GM23248 (cell line): ENCODE measurements at places on chromosomes 4 and X. TPM values are rescaled to one million over a fixed set of nuclear protein-coding genes. Genes with fewer than 3 reads are reported as not detected.

- H3K27me3 ChIP-seq: no peaks in the 10 kb centered on the region
- H3K27ac ChIP-seq: no peak overlapping the region
- H3K36me3 ChIP-seq: peaks cover 24% of the 10 kb centered on the region; the same call in 1 of the 2 replicates
- no peak overlapping the region for H3K4me3 ChIP-seq
- no peak for DNase-seq
- H3K4me1 ChIP-seq: no peaks in the 10 kb centered on the region
These were observed 9.7 kb downstream of the CXorf38 start for GRCh38 chrX:40637687-40638086.

VCX3B gene
- not detected in 2 replicates for total RNA-seq

- no peak overlapping the region for H3K4me3 ChIP-seq
- H3K36me3 ChIP-seq: no peaks in the 10 kb centered on the region
These were observed 314.9 kb upstream of the DIPK2B start for GRCh38 chrX:45515262-45516215.

GRCh38 chr4:162163892-162164759 lies at the start of gene FSTL5:
Gene FSTL5 (minus strand): TSS chr4:162164000. CDS start chr4:162111396, 52,604 bp downstream.
- H3K27me3 ChIP-seq: no peaks in the 10 kb centered on the region
- peak within 1 kb of the TSS; percentile 34; the same call in 1 of the 2 replicates for H3K4me3 ChIP-seq
- no peak within 1 kb of the TSS for H3K27ac ChIP-seq
- peak; percentile 27 for DNase-seq
- H3K4me1 ChIP-seq: no peaks in the 10 kb centered on the region
- H3K36me3 ChIP-seq: no peaks in the 10 kb centered on the region

FGG gene
- total RNA-seq: not detected in 2 replicates

DNA sequence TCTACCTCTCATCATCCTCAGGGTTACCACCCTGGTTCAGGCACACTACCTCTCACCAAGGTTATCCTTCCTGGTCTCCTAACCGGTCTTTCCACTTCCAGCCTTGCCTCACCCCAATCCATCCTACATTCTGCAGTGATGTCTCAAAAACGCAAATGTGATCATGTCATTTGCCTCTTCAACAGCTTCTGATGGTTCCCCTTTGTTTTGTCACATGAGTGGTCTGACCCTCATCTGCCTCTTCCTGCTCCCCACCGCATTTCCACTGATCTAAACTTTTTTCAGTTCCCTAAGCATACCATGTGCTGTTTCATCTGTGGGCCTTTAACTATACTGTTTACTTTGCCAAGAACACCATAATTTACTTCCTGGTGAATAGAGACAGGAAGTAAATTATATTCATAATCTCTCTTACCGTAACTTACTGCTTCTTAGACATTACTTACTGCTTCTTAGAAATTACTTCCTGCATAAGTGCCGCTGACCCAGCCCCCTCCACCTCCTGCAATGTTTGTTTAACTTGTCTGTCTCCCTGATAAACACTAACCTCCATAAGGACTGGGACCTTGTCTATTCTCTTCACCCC lies 27.1 kb upstream of the NSUN7 start:
- no peak overlapping the region for H3K27ac ChIP-seq
- no peaks in the 10 kb centered on the region for H3K4me1 ChIP-seq
- no peaks in the 10 kb centered on the region for H3K36me3 ChIP-seq
- no peak overlapping the region for H3K4me3 ChIP-seq

ZNF630 gene
- total RNA-seq: 0.22 and 0.25 TPM in 2 replicates

- H3K36me3 ChIP-seq: no peaks in the 10 kb centered on the region
- no peak overlapping the region for H3K4me3 ChIP-seq
- no peak for DNase-seq
- H3K27ac ChIP-seq: no peak overlapping the region
These were observed 61.7 kb upstream of the CBR4 start for GRCh38 chr4:169071747-169072146.

FHIP1A gene
- 0.11 TPM in 1 of 2 replicates, not detected in the other for total RNA-seq

DNA sequence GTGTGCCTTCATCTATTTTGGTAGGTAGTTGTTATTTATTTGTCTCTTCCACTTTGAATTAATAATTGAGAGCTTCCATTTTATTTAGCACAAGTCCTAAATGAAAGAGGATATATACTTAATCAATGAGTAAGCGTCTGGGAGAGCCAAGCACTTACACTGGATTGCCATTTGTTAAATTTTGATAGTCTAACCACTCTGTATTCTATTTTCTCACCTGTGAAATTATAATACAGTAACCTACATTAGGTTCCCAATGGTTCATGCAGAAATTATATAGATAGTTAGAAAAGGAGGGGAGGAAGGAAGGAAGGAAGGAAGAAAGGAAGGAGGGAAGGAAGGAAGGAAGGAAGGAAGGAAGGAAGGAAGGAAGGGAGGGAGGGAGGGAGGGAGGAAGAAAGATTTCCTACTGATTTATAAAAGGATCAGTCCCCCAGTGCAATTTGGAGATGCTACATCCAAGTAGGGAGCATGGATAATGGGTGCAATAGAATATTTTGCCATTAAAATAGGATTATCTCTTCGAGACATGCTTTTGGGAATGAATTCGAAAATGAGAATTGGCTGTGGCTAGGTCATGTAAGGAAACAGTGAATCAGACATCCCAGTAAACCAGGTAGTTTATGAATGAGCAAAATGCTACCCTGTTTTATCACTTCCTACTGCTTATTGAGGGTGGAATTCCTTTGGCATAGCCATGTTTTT lies 239.8 kb downstream of the PCDH7 start:
- no peaks in the 10 kb centered on the region for H3K27me3 ChIP-seq
- H3K27ac ChIP-seq: no peak overlapping the region
- no peak for DNase-seq
- H3K4me3 ChIP-seq: no peak overlapping the region
- no peaks in the 10 kb centered on the region for H3K4me1 ChIP-seq

- H3K4me3 ChIP-seq: no peak overlapping the region
- no peak for DNase-seq
- no peaks in the 10 kb centered on the region; the same call in 1 of the 2 replicates for H3K4me1 ChIP-seq
These were observed 41.7 kb downstream of the TMEM164 start for GRCh38 chrX:110044346-110045249.

ZNF81 gene
- total RNA-seq: 2.1 and 3.5 TPM in 2 replicates

GRCh38 chrX:14409341-14409740 lies 120.0 kb upstream of the GLRA2 start:
- DNase-seq: peak; percentile 15
- no peak overlapping the region for H3K4me3 ChIP-seq
- H3K27me3 ChIP-seq: no peaks in the 10 kb centered on the region
- H3K36me3 ChIP-seq: no peaks in the 10 kb centered on the region

HSFX2 gene
- total RNA-seq: 0.43 TPM in 1 of 2 replicates, not detected in the other

UGT2A1 gene
- total RNA-seq: not detected in 2 replicates

DNA sequence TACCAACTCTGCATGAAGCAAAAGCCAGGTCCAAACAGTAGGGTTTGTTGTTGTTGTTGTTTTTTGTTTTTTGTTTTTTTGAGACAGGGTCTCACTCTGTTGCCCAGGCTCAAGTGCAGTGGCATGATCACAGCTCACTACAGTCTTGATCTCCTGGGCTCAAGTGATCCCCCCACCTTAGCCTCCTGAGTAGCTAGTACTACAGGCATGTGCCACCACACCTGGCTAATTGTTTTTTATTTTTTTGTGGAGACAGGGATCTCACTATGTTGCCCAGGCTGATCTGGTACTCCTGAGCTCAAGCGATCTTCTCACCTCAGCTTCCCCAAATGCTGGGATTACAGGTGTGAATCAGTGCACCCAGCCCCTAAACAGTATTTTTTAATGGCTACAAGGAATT lies 6.2 kb downstream of the S100P start:
- H3K36me3 ChIP-seq: peaks cover 12% of the 10 kb centered on the region
- H3K27ac ChIP-seq: no peak overlapping the region
- H3K27me3 ChIP-seq: no peaks in the 10 kb centered on the region
- H3K4me3 ChIP-seq: no peak overlapping the region
- peaks cover 8% of the 10 kb centered on the region for H3K4me1 ChIP-seq

ARHGAP36 gene
- total RNA-seq: not detected in 2 replicates

KDM5C gene
- total RNA-seq: 66.9 and 68.7 TPM in 2 replicates

- no peak for DNase-seq
- no peaks in the 10 kb centered on the region for H3K36me3 ChIP-seq
- H3K27me3 ChIP-seq: no peaks in the 10 kb centered on the region
- H3K4me3 ChIP-seq: no peak overlapping the region
- H3K4me1 ChIP-seq: peaks cover 35% of the 10 kb centered on the region
- no peak overlapping the region for H3K27ac ChIP-seq
These were observed 61.3 kb upstream of the SCOC start for GRCh38 chr4:140312100-140312499.

- H3K4me1 ChIP-seq: peaks cover 13% of the 10 kb centered on the region
- no peak overlapping the region for H3K4me3 ChIP-seq
- no peaks in the 10 kb centered on the region for H3K27me3 ChIP-seq
- no peak overlapping the region for H3K27ac ChIP-seq
- no peaks in the 10 kb centered on the region for H3K36me3 ChIP-seq
These were observed 6.5 kb upstream of the STBD1 start for GRCh38 chr4:76300012-76300411.

- no peak overlapping the region for H3K27ac ChIP-seq
- H3K4me3 ChIP-seq: no peak overlapping the region
- no peaks in the 10 kb centered on the region for H3K27me3 ChIP-seq
- no peaks in the 10 kb centered on the region for H3K4me1 ChIP-seq
These were observed 1742.8 kb downstream of the PCDH7 start for GRCh38 chr4:32462944-32463343.

MAGEB17 gene
- total RNA-seq: not detected in 2 replicates

- no peak within 1 kb of the TSS for H3K27ac ChIP-seq
- DNase-seq: no peak
- no peaks in the 10 kb centered on the region for H3K36me3 ChIP-seq
- 0 out of 2 replicates have a peak, but pooled peaks cover 4% of the 10 kb centered on the region for H3K27me3 ChIP-seq
- H3K4me1 ChIP-seq: no peaks in the 10 kb centered on the region
These were observed at the start of gene PCSK1N for GRCh38 chrX:48835524-48836329. Gene PCSK1N (minus strand): TSS chrX:48835610. CDS start chrX:48835532, 78 bp downstream.

TLL1 gene
- total RNA-seq: not detected in 2 replicates

SYN1 gene
- total RNA-seq: not detected in 2 replicates

DNA sequence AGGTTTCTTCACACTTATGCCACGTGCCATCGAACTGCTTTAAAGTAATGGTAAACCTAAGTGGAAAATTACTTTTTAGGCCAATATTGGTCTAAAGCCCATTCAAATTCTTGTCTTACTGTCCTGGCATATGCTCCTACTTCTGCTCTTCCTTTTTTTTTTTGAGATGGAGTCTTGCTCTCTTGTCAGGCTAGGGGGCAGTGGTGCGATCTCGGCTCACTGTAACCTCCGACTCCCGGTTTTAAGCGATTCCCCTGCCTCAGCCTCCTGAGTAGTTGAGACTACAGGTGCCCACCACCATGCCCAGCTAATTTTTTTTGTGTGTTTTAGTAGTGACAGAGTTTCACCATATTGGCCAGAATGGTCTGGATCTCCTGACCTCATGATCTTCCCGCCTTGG lies 129.0 kb upstream of the TECRL start:
- H3K4me1 ChIP-seq: no peaks in the 10 kb centered on the region
- no peaks in the 10 kb centered on the region for H3K27me3 ChIP-seq
- H3K4me3 ChIP-seq: no peak overlapping the region
- no peak for DNase-seq
- H3K36me3 ChIP-seq: no peaks in the 10 kb centered on the region

SPARCL1 gene
- not detected in 2 replicates for total RNA-seq

- H3K4me1 ChIP-seq: no peaks in the 10 kb centered on the region
- H3K27me3 ChIP-seq: no peaks in the 10 kb centered on the region
- no peak overlapping the region for H3K27ac ChIP-seq
These were observed 622.2 kb upstream of the GRID2 start for GRCh38 chr4:91681544-91681943.

DNA sequence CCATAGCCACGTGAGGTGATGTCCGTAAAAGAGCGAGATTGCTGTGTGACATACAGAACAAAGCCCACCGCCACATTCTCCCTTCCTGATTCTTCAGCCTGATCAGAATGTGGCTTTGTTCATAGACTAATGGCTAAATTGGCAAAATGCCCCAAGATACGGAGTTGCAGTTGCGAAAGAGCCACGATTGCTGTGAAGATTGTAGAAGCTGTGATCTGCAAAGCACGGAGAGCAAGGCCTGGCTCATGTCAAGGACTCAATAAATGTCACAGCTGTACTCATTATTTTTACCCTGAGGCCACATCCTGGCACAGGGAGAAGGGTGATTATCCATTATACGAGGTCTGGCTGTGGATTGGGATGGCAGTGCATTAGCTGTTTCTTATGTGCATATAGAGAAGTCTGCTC lies 34.2 kb downstream of the ARSD start:
- no peak overlapping the region for H3K27ac ChIP-seq
- no peak for DNase-seq
- H3K4me1 ChIP-seq: no peaks in the 10 kb centered on the region

- H3K4me3 ChIP-seq: no peak overlapping the region
- no peaks in the 10 kb centered on the region for H3K27me3 ChIP-seq
- H3K36me3 ChIP-seq: no peaks in the 10 kb centered on the region
- H3K4me1 ChIP-seq: peaks cover 28% of the 10 kb centered on the region
- H3K27ac ChIP-seq: no peak overlapping the region
These were observed 33.9 kb downstream of the TMSB4X start for GRCh38 chrX:13008851-13009250.

GRCh38 chrX:127112726-127113125 lies 293.2 kb downstream of the PRR32 start:
- no peak overlapping the region for H3K4me3 ChIP-seq
- no peaks in the 10 kb centered on the region for H3K27me3 ChIP-seq
- no peaks in the 10 kb centered on the region for H3K4me1 ChIP-seq

GRCh38 chr4:150308824-150309472 lies 230.7 kb downstream of the DCLK2 start:
- DNase-seq: peak; percentile 74
- H3K4me1 ChIP-seq: peaks cover 48% of the 10 kb centered on the region
- no peaks in the 10 kb centered on the region for H3K36me3 ChIP-seq
- peak overlapping the region; percentile 10; the same call in 1 of the 2 replicates for H3K27ac ChIP-seq

CCNA2 gene
- 45.3 and 47.7 TPM in 2 replicates for total RNA-seq

DNA sequence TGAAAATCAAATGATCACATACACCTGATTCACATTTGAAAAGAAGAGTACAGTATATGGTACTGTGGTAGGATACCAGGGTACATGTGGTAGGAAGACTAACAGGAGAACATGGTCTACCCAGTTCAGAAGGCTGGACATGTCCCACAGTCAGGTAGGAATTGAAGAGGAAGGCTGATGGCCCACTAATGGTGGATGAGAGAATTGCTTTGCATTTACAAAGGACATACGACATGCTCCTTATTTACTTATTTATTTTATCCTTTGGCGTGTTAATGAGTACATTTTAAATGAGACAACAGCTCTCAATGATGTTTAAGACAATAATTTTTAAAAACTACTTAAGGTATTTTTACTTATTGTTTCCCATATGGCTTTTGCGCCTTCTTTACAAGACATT lies 106.7 kb upstream of the BMP2K start:
- DNase-seq: no peak
- H3K27ac ChIP-seq: no peak overlapping the region
- H3K4me1 ChIP-seq: no peaks in the 10 kb centered on the region
- no peaks in the 10 kb centered on the region for H3K27me3 ChIP-seq
- H3K4me3 ChIP-seq: no peak overlapping the region

- no peaks in the 10 kb centered on the region for H3K36me3 ChIP-seq
- H3K27ac ChIP-seq: no peak overlapping the region
- no peaks in the 10 kb centered on the region for H3K4me1 ChIP-seq
- H3K4me3 ChIP-seq: no peak overlapping the region
- no peaks in the 10 kb centered on the region for H3K27me3 ChIP-seq
- no peak for DNase-seq
These were observed 230.4 kb upstream of the PPP1R2C start for GRCh38 chrX:43008356-43008755.

GRCh38 chr4:135269125-135269890 lies 1067.7 kb upstream of the PABPC4L start:
- no peak overlapping the region for H3K27ac ChIP-seq
- H3K4me3 ChIP-seq: no peak overlapping the region
- DNase-seq: no peak
- H3K4me1 ChIP-seq: no peaks in the 10 kb centered on the region

QDPR gene
- 13.9 and 20.4 TPM in 2 replicates for total RNA-seq
